ENCODE measurements at places on chromosomes 6 and 20.

DNA sequence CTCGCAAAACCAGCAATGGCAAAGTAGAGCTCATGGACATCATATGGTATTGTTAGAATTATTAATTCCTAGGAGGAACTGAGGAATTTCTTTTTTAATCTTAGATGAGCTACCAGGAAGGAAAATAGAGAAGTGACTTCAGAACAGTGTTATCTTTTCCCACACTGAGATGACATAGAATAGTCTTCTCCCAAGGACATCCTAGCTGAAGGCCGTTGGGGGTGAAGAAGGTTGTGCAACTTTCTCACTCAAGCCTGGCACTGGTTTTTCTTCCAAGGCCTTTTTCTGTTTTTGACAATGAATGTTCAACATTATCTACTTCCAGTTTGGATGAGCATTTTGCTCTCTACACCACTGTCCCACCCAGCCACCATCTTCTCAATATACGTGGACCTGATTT lies 35.8 kb upstream of the MAS1 start:
- no peak for DNase-seq

- no peak for DNase-seq
Observed at GRCh38 chr6:164039954-164040375, 625.4 kb downstream of the QKI start.

GRCh38 chr6:112300896-112301295 lies 46.2 kb upstream of the RFPL4B start:
- no peak for DNase-seq

DNA sequence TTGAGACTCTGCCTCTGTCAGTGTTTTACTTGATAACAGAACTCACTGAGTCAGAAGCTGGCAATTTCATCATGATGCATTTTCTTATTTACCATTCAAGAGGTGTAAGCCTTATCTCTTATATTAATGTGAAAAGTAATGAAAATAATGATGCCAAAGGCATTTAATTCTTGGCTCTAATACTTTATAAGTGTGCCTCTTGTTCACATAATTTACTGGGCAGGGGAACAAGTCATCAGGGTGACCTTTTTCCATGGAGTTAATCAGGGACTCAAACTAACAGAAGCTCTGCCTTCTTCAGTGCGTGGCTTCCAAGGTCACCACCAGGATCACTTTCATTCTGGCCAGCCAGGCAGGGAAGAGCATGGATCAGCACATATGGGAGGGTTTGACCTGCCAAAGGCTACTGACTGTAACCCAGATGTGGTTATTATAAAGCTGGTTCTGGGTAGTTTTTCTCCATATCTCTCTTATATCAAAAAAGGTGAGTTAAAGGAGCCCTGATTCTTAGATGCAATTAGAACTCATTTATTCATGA lies 5.2 kb upstream of the PLCB1 start:
- no peak for DNase-seq

DNA sequence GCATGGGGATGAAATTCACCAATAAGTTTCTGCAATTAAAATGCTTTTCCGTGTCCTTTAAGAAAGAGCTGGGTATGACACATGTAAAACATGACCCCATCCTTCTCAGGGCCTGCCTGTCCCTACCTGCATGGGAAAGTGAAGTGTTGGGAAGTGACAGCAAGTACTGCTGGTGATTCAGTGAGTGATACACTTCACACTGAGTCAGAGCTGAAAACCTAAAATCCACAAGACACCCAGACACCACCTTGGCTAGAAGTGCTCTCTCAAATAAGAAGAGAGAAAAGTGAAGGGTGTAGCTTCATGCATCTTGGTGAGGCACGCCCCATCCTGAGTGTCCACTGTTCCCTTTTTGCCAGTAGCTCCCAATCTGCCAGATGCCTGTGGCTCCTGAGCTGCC lies 3.3 kb downstream of the RAB22A start:
- no peak for DNase-seq

DNA sequence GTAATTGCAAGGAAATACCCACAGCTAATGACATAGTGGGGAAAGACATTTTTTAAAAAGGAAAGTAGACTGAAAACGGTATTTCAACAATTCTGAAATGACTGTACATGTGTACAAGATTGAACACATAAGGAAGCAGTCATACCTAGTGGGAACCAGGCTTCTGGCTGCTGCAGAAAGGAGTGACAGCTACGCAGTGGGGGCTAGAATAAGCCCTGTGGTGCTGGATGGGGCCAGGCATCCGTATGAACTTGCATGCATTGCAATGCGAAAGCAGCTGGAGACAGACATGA lies 54.9 kb upstream of the GPR31 start:
- no peak for DNase-seq

GRCh38 chr20:44057698-44058675 lies 129.0 kb downstream of the JPH2 start:
- no peak for DNase-seq

- DNase-seq, result no peak
Observed at GRCh38 chr6:129764761-129765407, 54.9 kb upstream of the ARHGAP18 start.

- DNase-seq, result no peak
Observed at GRCh38 chr20:48771542-48771941, 56.3 kb downstream of the PREX1 start.

DNA sequence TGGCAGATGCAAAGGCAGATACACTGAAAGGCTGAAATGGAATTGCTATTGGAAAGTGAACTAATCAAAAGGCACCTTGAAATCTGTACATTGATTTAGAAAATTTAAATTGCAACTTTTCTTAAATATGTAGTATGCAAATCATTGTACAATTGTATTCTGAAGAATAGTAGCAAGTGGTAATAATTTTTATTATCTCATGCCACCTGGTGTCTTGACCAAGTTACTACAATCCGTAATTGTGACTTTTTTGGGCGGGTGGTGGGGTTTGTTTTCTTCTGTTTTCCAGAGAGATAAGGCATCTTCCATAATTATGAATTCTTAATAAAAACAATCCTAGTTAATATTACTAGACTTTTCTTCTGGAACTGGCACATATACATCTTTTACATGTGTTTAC lies 12.5 kb upstream of the BCKDHB start:
- no peak for DNase-seq

DNA sequence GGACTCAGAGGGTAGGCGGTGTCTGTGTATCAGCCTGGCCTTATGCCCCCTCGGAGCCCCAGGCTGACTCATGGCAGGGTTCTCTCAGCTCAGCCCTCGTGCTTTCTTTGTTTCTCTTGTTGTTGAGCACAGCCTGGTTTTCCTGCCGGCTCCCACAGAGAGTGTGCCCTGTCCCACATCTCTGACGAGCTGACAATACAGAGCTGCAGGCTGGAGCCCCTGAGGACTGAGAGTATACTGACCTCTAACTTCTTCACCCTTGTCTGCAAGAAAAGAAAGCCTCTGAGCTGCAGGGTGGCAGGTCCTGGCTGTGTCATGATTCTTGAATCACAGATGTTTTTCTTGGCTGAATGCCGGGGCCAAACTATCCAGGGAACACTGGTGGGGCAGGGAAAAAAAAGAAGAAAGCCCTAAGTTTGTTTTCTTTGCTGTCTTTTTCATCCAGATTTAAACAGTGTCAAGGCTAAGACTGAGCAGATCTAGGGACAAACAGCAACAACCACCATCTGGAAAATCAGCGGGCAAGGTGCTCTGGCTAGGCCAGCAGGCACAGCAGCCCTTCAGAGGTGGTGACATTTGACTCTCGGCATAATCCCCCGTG lies 63.3 kb upstream of the ZNF133 start:
- DNase-seq, result peak; percentile 20

DNA sequence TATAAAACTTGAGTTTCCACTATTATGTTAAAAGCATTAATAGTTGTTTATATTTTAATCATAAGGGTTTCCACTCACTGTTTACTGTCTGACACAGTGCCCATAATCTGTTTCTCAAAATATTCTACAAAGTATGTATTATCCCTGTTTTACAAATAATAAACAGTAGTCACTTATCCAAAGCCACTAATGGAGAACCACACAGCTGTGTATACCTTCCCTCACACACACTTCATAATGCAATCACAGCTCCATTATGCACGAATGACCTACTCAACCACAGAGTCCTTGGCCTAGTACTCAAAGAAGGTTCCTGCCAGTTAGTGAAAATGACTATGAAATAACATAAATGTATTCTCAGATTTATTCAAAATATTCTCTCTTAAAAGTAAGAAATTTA lies 103.1 kb downstream of the EPB41L2 start:
- DNase-seq, result no peak

DNA sequence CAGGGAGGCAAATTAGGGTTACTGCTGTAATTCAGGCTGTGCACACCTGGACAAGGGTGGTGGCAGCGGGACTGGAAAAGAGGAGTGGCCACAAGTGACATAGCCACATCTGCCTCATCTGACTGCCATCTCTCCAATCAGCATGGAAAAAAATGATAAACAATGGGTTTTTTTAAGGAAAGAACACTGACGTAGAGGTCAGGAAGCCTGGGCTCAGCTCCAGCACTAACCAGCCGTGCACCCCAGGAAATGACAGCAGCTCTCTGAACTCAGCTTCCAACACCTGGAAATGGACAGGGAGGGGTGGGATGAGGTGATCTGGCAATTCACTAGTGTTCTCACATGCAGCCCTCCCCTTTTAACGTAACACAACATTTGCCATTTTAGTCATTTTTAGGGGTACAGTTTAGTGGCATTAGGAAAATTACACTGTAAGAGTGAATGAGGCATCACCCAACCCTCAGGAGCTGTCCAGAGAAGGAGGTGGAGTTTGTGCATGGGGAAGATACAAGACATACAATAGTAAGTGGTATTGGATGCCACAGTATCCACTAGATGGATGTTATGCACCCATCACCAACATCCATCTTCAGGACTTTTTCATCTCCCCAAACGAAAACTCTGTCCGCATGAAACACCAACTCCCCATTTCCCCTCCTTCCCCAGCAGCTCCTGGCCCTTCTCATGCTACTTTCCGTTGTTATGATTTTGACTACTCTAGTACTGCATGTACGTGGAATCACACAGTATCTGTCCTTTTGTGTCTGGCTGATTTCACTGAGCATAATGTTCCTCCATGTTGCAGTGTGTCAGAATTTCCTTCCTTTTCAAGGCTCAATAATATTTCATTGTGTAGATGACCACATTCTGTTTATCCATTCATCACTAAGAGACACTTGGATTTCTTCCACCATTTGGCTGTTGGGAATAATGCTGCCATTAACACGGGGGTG lies 215.5 kb upstream of the ECI2 start:
- DNase-seq, result no peak

GRCh38 chr6:88535306-88535705 lies 369.2 kb upstream of the CNR1 start:
- DNase-seq, result no peak

DNA sequence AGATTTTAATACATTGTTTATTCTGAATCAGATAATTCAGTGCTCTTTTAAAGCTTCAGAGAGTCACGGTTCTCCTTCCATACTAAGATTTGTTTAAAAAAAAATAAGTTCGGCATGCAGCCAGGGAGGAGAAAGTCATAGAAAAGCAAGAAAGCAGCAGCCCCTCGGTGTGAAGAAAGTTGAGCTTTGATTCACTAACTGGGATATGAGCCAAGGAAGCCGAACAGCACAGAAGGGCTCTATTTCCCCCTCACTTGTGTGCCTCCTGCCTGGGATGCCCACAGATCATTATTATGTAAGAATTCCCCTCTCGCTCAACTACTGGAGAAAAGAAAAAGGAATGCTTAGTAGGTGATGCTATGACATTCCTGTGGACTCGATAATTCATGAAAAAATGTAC lies 69.3 kb upstream of the SYNJ2 start:
- peak; percentile 86 for DNase-seq

- DNase-seq, result no peak
Observed at GRCh38 chr20:43528258-43528875, 20.9 kb downstream of the L3MBTL1 start.

GRCh38 chr6:37285861-37286311 lies 27.9 kb upstream of the TMEM217 start:
- DNase-seq, result no peak

GRCh38 chr20:19977373-19977770 lies 39.8 kb upstream of the NAA20 start:
- DNase-seq, result no peak

DNA sequence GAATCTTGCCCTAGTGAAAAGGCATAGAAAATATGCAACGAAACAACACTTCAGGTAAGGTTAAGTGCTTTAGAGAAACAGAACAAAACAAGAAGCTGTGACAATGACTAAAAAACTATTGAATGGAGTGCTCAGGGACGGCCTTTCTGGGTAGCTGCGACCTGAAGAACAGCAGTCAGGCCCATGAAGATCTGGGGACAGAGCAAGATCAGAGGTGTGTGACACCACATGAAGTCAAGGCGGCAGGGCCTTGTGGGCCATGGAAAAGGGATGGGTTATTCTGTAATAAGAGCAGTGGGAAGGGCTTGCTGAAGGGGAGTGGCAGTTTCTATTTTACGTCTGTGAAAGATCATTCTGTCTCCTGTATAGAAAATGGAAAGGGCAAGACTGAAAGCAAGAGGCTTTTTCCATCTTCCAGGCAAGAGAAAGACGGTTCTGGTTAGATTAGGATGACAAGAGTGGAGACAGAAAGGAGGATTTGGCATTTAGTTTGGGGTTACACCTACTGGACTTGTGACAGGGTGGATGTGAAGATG lies 5.1 kb downstream of the UBE2V1 start:
- no peak for DNase-seq

GRCh38 chr6:45086360-45087084 lies 241.6 kb upstream of the RUNX2 start:
- DNase-seq, result no peak

DNA sequence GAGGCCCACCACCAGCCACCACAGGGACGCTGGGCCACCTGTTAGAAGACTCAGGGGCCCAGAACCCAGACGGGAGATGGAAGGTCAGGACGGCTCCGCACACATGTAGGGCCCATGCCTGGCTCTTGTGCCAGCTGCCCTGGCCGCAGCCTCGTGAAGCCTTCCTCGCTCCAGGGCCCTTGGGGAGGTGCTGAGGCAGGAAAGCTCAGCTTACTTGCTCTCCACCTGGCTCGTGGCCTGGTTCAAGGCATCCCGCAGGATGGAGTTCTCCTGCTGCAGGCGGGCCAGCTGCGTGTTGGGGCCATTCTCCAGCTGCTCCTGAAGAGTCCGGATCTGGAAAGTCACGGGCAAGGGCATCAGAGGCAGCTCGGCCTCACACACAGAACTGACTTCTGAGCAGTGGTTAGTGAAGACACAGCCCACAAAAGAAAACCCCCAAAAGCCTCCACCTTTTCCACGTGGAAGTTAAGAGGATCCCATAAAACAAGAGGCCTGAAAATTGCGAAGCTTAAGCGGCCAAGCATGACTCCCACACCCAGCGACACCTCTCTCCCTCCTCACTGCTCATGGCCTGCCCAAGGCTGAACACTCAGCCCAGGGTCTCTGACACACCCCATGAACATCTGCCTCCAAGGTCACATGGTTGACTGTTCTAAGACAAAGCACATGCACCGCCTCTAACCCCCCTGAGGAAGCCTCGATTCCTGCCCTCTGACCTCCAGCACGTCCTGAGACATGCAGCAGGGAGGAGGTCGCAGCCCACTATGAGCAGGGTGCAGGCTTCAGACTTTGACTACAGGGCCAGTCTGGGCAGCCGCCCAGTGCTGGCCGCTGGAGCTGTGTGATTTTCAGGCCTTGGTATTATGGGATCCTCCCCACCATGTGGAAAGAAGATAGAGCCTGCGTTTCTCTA lies 46.5 kb downstream of the RRBP1 start:
- DNase-seq, result no peak

- no peak for DNase-seq
Observed at GRCh38 chr20:60160451-60161145, 202.4 kb downstream of the CDH26 start.
